Upper lobe of left lung (tissue), 6 donors: ENCODE measurements at places on chromosomes 3 and 15. TPM values are rescaled to one million over a fixed set of nuclear protein-coding genes. Genes with fewer than 3 reads are reported as not detected.

The DAPK2 gene
- total RNA-seq = 88.0 TPM

The ECE2 gene
- not detected for total RNA-seq

DNA sequence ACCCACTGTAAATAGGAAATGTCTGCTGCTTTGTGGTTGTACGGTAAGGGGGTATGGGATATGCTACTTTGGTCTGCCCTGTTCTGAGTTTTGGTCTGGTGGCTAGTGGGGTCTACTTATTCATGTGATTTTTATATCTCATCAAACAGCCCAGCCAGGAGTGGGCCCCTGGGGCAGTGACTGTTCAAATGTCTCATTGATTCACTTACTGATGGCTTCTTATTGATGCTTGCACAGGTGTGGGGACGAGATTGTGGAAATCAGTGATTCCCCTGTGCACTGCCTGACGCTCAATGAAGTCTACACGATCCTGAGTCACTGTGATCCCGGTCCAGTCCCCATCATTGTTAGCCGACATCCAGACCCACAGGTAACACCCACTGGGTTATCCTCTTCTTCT lies 38.5 kb downstream of the STARD5 start:
- no peak overlapping the region for H3K4me3 ChIP-seq
- DNase-seq = no peak
- H3K36me3 ChIP-seq = peaks cover 12% of the 10 kb centered on the region
- H3K27ac ChIP-seq = no peak overlapping the region
- H3K4me1 ChIP-seq = no peaks in the 10 kb centered on the region

GRCh38 chr15:31004220-31004733 lies 12.8 kb upstream of the MTMR10 start:
- no peak overlapping the region for H3K4me3 ChIP-seq
- H3K36me3 ChIP-seq = no peaks in the 10 kb centered on the region
- no peaks in the 10 kb centered on the region for H3K27me3 ChIP-seq
- no peak for DNase-seq
- H3K27ac ChIP-seq = no peak overlapping the region

GRCh38 chr3:13866041-13866965 lies 13.6 kb downstream of the WNT7A start:
- no peaks in the 10 kb centered on the region for H3K4me1 ChIP-seq
- no peaks in the 10 kb centered on the region for H3K36me3 ChIP-seq
- no peak overlapping the region for H3K4me3 ChIP-seq
- no peak for DNase-seq
- H3K27ac ChIP-seq = no peak overlapping the region

- no peaks in the 10 kb centered on the region for H3K36me3 ChIP-seq
- no peak overlapping the region for H3K4me3 ChIP-seq
- peak overlapping the region; percentile 95 for H3K27ac ChIP-seq
- no peaks in the 10 kb centered on the region for H3K27me3 ChIP-seq
- DNase-seq = no peak
Measured at GRCh38 chr3:50338965-50339364, 1.7 kb downstream of the RASSF1 start.

The SAMMSON gene
- total RNA-seq = 0.30 TPM

DNA sequence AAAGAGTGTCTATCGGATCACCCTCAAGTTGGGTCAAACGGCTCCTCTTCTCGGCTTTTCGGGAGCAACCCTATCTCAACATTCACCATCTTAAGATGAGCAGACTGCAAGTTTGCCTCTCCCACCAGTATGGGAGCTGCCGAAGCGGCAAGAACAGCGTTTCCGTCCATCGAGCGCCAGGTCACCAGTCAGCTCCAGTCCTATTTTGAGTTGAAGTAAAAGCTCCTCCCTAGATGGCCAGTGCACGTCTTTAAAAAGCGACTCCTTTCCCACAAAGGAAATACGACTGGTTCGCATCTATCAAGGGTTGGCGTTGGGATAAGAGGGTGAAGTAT lies 369 bp upstream of the U2SURP start:
- no peak for DNase-seq
- peaks cover 53% of the 10 kb centered on the region for H3K4me1 ChIP-seq
- no peaks in the 10 kb centered on the region for H3K36me3 ChIP-seq

DNA sequence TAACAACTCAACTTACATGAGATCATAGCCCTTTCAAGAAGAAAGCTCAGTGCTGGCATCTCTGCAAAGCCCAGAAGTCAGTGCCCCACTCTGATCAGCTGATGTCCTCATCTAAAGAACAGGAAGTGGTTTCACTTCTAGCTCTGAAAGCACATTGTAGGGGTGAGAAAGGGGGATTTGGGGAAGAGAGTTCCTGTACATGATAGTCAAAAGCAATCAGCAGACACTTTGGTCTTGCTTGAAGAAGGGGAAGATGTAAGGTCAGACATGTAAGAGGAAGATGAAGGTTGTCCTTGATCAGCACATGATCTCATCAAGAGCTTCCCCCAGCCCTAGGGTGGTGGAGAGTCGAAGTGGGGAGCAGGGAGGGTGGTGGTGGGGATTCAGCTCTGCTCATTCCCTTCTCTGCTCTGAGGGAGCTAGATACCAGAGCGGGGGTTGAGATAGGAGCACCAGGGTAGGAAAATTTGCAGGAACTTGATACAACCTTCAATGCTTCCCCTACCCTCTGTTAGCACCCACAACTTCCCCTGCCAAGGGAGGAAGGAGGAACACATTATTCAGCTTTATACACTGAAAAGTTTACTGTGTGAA lies 76.4 kb upstream of the ETV5 start:
- H3K27ac ChIP-seq = peak overlapping the region; percentile 69
- DNase-seq = no peak
- no peaks in the 10 kb centered on the region for H3K27me3 ChIP-seq
- H3K4me3 ChIP-seq = no peak overlapping the region

GRCh38 chr3:9192248-9193025 lies 57.0 kb downstream of the SRGAP3 start:
- no peaks in the 10 kb centered on the region for H3K36me3 ChIP-seq
- no peak for DNase-seq
- H3K27me3 ChIP-seq = no peaks in the 10 kb centered on the region
- no peak overlapping the region for H3K4me3 ChIP-seq
- no peak overlapping the region for H3K27ac ChIP-seq

- DNase-seq = no peak
- H3K36me3 ChIP-seq = no peaks in the 10 kb centered on the region
- H3K4me1 ChIP-seq = peaks cover 13% of the 10 kb centered on the region
- H3K4me3 ChIP-seq = no peak overlapping the region
- H3K27me3 ChIP-seq = no peaks in the 10 kb centered on the region
Measured at GRCh38 chr15:67157521-67158252, 92.3 kb downstream of the SMAD3 start.

- DNase-seq = no peak
- H3K4me3 ChIP-seq = no peak overlapping the region
- peaks cover 3% of the 10 kb centered on the region for H3K36me3 ChIP-seq
- H3K4me1 ChIP-seq = peaks cover 19% of the 10 kb centered on the region
- H3K27me3 ChIP-seq = no peaks in the 10 kb centered on the region
- H3K27ac ChIP-seq = no peak overlapping the region
Measured at GRCh38 chr3:183275418-183275817, 22.4 kb downstream of the B3GNT5 start.

GRCh38 chr15:66592505-66593218 lies 26.9 kb upstream of the LCTL start:
- no peaks in the 10 kb centered on the region for H3K36me3 ChIP-seq
- no peak for DNase-seq
- peaks cover under 1% of the 10 kb centered on the region for H3K4me1 ChIP-seq
- no peaks in the 10 kb centered on the region for H3K27me3 ChIP-seq

The P2RY12 gene
- 0.22 TPM for total RNA-seq

The KLHL6 gene
- 43.7 TPM for total RNA-seq

GRCh38 chr3:166302331-166302730 lies 465.1 kb upstream of the BCHE start:
- no peak overlapping the region for H3K4me3 ChIP-seq
- no peaks in the 10 kb centered on the region for H3K27me3 ChIP-seq
- DNase-seq = no peak
- H3K27ac ChIP-seq = no peak overlapping the region
- H3K36me3 ChIP-seq = no peaks in the 10 kb centered on the region

DNA sequence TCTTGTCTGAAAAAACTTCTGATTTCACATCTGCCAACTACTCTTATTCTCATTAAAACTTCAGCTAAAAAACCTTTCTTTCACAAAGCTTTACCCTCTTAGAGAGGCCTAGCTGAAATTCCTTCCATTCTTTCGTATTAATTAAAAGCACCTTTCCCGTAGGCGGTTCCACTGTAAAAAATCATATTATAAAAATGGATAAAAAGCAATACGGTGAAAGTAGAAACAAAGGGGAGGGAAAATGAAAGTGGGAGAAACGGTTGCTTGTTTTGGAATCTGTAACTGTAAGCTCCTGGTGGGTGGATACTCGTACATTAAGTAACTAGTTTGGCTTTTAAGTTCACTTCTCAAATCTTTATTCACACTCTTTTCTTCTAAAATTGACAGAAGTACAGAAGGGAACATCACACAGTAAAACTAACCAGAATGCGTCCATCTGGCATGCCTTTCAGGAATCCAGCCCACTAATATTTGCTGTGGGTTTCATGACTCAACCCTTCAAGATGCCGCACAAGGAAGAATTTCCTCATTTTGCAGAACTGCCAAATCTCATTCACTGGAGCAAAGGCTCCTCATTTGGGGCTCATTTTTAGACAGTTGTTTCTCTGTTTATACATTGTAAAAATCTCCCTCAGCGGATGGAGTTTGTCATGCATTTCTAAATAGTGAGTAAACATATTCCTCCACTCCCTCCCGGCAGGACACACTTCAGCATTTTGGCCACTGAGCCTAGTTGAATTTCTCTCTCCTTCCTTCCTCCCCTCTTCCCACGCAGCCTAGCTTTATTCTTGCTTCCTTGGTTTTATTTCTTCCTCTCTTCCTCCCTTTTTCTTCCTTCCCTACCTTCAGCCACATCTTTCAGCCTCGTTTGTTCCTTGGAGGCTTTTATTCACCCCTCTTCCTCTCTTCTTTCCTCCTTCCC lies 419.5 kb upstream of the NAALADL2 start:
- H3K4me1 ChIP-seq = peaks cover 11% of the 10 kb centered on the region
- H3K4me3 ChIP-seq = peak overlapping the region; percentile 81
- no peaks in the 10 kb centered on the region for H3K36me3 ChIP-seq
- H3K27ac ChIP-seq = peak overlapping the region; percentile 95

- no peaks in the 10 kb centered on the region for H3K36me3 ChIP-seq
- peaks cover 44% of the 10 kb centered on the region for H3K4me1 ChIP-seq
- H3K27ac ChIP-seq = no peak overlapping the region
- H3K4me3 ChIP-seq = no peak overlapping the region
- H3K27me3 ChIP-seq = no peaks in the 10 kb centered on the region
Measured at GRCh38 chr3:186094271-186094670, 14.6 kb downstream of the ETV5 start.

- no peaks in the 10 kb centered on the region for H3K36me3 ChIP-seq
- H3K4me1 ChIP-seq = no peaks in the 10 kb centered on the region
- no peak for DNase-seq
- no peak overlapping the region for H3K27ac ChIP-seq
Measured at GRCh38 chr3:41258239-41258800, 59.0 kb downstream of the CTNNB1 start.

The IL5RA gene
- 0.46 TPM for total RNA-seq

The ALPK3 gene
- total RNA-seq = 7.9 TPM

DNA sequence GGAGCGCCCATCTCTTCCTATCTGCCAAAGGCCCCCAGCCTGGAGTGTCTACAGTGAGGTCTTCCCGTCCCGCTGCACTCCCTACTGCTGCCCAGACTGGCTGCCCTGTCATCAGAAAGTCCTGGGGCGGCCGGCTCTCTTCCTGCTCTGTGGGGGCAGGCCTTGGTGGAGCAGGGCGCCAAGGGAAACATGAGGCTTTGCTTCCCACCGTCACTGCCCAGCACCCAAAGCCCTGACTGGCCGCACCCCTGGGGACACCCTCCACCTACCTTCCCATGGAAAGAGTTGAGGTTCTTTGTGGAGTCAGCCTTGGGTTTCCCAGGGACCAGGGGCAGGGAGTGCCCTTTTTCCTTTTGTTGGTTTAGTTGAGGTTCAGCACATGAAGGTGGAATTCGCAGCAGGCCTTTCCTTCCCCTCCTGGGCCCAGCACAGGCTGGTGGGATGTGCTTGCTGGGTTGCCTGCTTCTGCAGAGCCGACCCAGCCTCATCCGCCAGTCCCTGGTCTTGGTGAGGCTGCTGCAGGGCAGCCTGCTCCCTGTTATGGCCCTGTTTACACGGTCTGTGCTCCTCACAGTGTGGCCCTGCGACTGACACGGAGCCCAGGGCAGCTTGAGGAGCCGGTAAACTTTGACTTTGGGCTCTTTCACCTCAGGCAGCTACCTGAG lies 51.8 kb upstream of the PLXNA1 start:
- no peak overlapping the region for H3K4me3 ChIP-seq
- peak overlapping the region; percentile 33 for H3K27ac ChIP-seq
- no peaks in the 10 kb centered on the region for H3K27me3 ChIP-seq
- H3K36me3 ChIP-seq = no peaks in the 10 kb centered on the region

GRCh38 chr3:49012441-49013017 lies 5.3 kb downstream of the WDR6 start:
- no peak overlapping the region for H3K4me3 ChIP-seq
- no peaks in the 10 kb centered on the region for H3K27me3 ChIP-seq
- H3K4me1 ChIP-seq = peaks cover 30% of the 10 kb centered on the region
- H3K36me3 ChIP-seq = peaks cover 51% of the 10 kb centered on the region

- no peaks in the 10 kb centered on the region for H3K36me3 ChIP-seq
- no peaks in the 10 kb centered on the region for H3K27me3 ChIP-seq
Measured at GRCh38 chr3:120145542-120146285, 51.5 kb upstream of the GSK3B start.

The MCTP2 gene
- 33.4 TPM for total RNA-seq

- no peak overlapping the region for H3K27ac ChIP-seq
- peaks cover 6% of the 10 kb centered on the region for H3K36me3 ChIP-seq
- DNase-seq = no peak
Measured at GRCh38 chr3:191397771-191398170, 63.2 kb upstream of the PYDC2 start.

The MB21D2 gene
- total RNA-seq = 8.0 TPM

DNA sequence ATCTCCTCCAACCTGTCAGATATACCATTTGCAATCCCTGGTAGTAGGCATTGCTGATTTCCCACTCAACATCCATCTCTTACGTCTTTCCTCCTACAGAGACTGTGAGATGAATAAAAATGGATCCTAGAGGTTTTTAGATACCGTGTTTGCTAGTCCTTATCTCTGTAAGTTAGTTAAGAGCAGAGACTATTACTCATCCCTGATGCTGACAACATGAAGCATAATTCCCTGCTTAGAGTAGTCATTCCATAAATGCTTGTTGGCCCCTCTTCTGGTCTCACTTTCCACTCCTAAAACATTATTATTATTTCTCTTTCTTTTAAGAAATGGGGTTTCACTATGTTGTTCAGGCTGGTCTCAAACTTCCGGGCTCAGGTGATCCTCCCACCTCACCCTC lies 136.2 kb downstream of the RTP4 start:
- H3K27me3 ChIP-seq = no peaks in the 10 kb centered on the region
- no peak for DNase-seq
- H3K36me3 ChIP-seq = no peaks in the 10 kb centered on the region
- H3K27ac ChIP-seq = no peak overlapping the region

The SKIL gene
- 68.6 TPM for total RNA-seq
